Activated CD8-positive, alpha-beta memory T cell treated with anti-CD3 and anti-CD28 coated beads for 36 hours (primary cell): ENCODE measurements at places on chromosomes 3 and 15. TPM values are rescaled to one million over a fixed set of nuclear protein-coding genes. Genes with fewer than 3 reads are reported as not detected.

Gene LRRC49
- total RNA-seq: 0.82 TPM

Gene DPPA2
- total RNA-seq: not detected

Gene ST6GAL1
- 101 TPM for total RNA-seq

Gene MESP1
- 9.1 TPM for total RNA-seq

Gene EOMES
- total RNA-seq: 16.3 TPM

Gene ZNF502
- 1.3 TPM for total RNA-seq

Gene CADPS
- not detected for total RNA-seq

Gene SERINC4
- total RNA-seq: 0.11 TPM

Gene GOLGA8J
- total RNA-seq: not detected

Gene QTRT2
- 44.6 TPM for total RNA-seq

Gene WNT5A
- not detected for total RNA-seq

Gene AP3S2
- 16.7 TPM for total RNA-seq

Gene GHSR
- total RNA-seq: not detected

Gene COL6A5
- not detected for total RNA-seq

Gene SMCO1
- total RNA-seq: not detected
